ENCODE measurements at places on chromosomes 2 and 18.
A peak's percentile ranks its signal among the peaks of the same experiment; 100 is the strongest.

DNA sequence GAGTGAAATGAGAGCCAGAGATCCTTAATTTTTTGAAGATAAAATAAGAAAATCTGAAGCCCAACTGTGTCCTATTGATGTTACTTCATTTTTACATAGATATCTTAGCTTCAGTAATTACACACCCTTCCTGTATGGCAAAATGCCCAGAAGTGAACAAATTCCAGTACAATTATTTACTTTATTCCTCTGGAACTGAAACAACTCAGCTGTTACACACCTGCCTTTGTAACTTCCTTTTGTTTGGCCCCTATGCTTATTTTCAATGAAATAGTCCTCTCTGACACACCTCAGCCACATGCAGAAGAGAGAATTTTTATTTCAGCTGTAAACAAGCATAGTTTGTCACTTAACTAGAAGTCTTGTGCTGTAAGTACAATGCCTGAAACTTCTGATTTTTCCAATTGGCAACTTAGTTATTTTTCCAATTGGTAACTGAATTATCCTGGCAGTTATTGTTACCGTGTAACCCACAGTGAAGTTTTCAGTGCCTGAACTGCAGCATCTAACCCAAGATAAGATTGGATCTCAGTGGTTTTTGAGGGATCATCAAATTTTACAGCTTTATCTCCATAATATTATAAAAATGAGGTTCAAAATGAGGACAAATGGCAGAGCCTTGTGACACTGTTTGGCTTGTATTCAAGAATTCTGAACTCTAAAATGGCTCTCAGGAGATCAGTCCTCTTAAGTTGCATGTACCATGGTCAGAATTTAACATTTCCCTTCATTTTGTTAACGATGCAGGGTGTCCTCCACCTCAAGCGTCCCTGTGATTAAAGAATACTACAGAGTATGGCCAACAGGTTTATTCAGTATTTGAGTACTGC is 82.6 kb downstream of the PKP4 start:
- DNase-seq: no peak

GRCh38 chr2:240439698-240440151 is 4.3 kb downstream of the GPC1 start:
- DNase-seq: no peak

DNA sequence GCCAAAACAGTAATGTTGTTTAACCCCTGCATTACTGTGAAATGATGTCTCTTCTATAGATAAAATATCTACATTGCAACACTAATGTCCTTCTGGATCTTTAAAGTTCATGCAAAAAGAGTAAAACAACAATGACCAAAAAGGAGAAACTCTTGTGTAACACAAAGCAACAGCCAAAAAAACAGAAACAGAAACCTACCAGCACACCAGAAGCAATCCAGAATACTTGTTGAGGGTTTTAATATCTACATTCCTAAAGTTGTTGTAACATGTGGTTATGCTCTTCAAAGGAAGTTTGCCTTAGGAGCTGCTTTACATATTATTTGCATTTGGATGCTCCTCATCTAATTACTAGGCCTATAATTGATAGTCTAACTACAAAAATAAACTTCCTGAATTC is 157.2 kb downstream of the BABAM2 start:
- no peak for DNase-seq

DNA sequence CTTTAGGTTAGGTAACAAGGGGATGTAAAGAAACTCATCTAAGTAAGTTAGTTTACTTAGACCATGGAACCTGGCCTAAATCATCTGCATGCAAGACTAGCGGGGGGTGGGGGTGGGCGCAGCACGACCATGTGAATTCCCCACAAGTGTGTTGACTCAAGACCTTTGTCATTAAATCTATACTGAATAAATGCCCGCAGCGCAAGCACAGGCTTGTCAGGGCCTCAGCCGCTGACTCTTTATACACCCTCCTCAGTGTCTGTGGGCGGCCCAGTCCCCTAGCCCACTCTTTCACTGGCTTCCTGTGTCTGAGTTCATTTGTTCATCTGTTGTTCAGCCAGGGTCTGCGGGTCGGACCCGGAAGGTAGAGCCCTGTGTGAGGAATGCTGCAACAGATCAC is 17.8 kb downstream of the MAP3K2 start:
- DNase-seq: no peak

DNA sequence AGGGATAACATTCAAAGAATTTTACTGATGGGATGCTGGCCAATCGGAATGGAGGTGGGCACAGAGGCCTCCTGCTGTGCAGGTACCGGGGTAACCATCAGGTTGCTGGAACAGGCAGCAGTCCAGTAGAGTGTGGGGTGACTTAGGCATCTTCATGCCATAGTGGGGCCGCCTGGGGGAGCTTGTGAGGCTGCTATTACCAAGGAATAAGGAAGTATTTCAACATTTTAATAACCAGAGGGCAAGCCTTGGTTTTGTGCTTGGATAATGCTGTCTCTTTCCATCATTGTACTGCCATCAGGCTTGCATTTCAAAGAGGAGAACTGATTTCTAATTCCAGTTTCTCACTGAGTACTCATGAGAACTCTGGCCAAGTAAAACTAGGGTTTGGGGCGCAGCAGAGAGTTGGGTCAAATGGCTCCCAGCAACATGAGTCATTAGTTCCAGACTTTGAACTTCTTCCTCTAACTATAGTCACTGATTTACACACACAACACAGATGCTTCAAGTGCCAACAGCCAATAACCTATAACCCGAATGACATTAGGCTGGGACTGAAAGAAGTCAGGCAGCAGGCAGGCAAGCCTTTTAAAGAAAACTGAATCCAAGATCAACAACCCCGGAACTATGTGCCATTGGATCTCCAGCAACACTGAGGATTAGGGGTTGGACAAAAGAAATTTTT is 56.1 kb upstream of the FHL2 start:
- no peak for DNase-seq

DNA sequence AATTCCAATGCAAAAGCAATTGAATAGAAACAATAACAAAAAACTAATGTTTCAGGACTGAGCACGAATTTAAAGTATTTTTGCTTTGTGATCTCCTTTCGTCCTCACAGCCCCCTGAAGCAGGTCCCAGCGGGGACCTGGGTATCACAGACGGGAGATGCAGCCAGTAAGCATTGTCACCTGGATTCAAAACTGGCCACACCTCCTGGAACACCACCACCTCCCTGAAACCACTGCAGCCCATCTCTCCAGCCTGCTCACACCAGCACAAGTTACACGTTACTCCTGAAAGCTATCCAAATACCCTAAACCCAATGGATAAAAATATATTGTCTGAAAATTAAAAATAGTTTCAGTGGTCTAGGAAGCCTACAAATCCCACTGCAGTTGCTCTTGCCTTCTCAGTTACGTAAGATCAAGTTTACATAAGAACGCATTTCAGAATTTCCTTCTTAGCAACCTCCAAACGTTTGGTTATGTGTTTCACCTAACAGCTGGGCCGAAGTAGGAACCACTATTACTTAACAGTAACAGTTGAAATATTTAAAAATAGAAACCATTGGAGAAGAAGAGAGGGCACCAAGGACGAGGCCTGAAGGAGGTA is 178.0 kb downstream of the HDAC4 start:
- DNase-seq: no peak

- no peak for DNase-seq
Measured at GRCh38 chr2:67719351-67719750, 322.2 kb downstream of the ETAA1 start.

GRCh38 chr18:38851526-38851925 is 1285.9 kb upstream of the CELF4 start:
- DNase-seq: no peak

DNA sequence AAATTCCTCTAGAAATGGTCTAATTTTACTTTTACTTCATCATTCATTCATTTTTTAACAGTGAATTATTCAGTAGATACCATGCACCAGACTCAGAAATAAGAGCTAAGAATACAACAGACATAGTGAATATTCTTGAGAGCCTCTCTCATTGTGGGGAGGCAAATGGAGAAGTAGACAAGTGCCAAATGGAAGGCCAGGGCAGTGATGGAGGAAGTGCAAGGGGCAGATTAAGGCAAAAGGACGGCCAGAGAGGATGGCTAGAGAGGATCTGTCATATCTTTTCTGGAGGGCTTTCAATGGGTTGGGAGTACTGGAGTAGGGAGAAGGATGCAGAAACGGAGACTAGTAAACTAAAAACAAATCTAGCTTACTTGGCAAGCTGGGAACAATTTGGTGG is 19.0 kb upstream of the RMDN2 start:
- DNase-seq: no peak

DNA sequence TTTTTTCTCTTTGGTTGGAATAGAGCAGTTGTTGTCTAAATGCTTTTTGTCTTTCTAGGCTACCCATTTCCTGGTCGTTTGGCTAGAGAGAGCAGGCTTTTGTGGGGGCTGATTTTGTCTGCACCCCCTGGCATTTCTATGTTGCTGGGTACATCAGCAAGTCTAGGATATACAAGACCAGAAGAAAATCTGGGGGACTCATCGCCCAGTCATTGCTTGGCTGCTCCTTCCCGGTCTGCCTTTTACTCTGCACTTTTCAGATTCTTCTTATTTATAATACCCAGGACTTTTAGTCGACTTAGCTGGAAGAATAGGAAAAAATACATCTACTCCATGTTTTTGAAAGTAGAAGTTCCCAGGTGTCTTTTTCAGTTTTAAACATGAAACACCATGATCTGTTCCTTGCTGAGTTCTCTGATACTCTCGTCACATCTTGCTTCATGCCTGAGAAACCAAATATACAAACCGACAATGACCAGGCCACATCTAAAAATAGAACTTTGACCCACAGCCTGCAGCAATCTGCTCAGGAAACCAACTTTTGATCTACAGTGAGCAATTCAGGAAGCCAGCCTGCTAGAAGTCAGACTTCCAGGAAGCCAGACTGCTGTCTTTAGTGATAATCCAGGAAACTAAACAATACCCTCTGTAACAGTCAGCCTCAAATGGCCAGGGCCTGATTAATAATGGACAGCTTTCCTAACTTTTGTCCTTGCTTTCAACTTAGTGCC is 163.8 kb upstream of the MEX3C start:
- DNase-seq: no peak

DNA sequence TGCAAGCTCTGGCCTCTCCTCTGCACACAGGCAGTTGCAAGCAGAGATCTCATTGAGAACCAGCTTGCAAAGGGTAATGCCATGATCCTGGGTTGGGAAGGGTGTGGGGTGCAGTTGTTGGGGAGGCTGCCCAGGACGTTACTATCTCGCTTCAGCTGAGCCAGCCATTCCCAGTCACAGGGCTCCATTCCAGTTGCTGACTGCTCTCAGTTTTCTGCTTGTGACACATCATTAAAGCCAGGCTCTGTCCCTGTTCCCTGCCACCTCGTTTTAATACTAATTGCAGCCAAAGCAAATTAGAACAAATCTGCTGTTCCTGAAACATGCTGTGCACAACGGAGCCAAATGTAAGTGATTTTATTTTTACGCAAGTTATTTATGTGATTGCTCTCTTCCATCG is 62.5 kb upstream of the SMAD2 start:
- no peak for DNase-seq

- no peak for DNase-seq
Measured at GRCh38 chr2:45814951-45815621, 163.6 kb downstream of the PRKCE start.

DNA sequence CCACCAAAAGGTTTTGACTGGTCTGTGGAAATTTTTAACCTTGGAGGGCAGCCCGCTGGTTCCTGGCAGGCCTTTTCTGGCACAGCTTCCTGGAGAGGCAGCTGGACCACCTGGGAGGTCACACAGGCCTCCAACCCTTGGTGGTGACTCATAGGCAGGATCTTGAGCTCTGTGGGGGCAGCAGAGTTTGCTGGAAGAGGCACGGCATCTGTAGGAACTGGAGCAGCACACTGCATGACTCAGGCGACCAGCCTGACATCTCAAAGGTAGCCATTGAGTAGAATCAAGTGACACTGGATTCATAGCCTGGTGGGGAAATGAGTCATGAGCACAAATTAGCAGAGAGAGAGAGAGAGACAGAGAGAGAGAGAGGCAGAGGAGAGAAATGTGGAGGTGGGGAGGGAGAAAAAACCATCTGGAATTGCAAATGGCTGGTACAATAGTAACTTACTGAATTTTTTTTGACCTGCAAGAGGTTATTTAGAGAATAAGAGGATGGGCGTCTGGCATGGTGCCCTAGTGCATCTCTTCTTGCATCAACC is 57.4 kb downstream of the TRPM8 start:
- DNase-seq: peak; percentile 43

DNA sequence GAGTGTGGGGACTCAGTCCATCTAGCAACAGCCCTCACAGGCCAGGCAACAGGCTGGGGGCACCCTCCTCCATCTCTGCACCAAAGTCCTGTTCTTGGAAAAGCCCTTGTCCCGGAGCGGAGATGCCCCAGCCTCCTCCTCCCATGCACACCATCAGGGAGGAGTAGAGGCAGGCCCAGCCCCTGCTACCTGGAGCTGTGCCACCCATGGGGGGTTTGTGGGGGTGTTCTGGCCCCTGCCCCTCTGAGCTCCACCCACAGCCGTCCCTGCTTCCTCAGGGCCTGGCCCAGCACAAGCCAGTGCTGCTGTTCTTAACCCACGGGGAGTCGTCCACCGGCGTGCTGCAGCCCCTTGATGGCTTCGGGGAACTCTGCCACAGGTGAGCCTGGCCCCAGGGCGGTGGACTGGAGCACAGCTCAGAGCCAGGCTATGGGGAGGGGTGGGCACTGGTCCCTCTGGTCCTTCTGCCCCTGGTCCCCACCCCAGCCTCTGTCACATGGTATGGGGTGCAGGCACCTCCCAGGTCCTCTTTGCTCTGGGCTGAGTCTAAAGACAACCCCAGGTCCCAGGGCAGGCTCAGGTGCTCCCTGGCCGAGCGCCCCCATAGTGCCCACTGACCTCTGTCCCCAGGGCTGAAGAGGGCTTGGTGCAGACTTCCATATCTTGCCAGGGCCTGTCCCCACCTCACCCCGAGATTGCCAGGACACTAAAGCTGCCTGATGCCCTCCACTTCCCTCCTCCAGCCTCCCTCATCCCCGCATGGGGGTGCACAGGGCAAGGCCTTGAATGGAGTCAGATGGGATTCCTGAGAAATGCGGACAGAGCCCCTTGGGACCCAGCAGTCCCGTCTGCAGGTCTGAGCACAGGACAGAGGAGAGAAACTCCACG is 2.7 kb downstream of the AGXT start:
- DNase-seq: no peak

DNA sequence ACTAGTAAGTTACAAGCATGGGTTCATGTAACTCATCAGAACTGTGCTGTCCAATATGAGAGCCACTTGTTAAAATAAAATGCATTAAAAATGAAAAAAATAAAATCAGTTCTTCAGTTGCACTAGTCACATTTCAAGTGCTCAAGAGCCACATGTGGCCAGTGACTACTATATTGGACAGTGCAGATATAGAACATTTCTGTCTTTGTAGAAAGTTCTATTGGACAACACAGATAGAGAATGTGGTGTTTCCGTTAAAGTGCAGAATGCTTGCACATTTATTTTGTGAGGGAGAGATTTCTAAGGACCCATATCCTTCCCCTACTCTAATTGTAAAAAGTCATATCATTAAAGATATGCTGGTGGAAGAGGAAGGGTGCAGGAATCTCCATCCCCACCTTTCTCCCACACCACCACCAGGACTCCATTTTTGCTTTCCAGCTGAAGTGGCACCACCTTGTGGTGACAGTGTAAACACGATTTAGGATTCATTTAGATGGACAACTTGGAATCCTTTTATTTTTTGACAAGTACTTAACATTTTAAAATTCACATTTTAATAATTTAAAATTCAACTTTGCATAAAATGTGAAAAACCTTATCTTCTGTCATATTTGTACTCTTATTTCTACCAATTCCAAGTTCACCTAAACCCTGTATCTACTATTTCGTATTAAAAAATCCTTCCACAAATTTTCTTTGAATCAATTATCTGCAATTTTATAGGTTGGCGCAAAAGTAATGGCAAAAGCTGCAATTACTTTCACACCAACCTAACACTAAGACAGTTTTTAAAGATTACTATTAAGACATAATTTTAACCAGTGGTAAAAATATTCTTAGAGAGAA is 9.4 kb upstream of the CD302 start:
- no peak for DNase-seq

- peak; percentile 69 for DNase-seq
Measured at GRCh38 chr2:227374158-227374557, 4.9 kb downstream of the TM4SF20 start.
